ENCODE measurements at places on chromosomes 6 and 20.

DNA sequence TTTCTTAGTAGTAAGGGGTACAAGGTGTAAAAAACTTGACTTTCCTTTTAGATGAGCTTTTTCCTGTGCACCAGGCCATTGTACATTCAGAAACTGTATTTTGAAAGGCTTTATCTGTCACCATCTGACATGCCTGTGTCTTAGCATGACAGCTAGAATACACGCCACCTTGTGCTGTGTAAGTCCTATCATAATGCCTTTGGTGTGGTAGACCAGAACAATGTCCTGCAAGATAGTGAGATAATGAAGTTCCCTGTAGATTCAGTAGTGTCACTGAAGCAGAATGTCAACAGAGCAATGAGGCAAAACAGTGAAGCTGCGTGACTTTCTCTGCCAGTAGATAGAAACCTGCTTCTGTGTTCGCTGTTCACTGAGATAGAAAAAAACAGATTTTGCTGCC lies 105.8 kb downstream of the JAG1 start:
- DNase-seq: no peak

DNA sequence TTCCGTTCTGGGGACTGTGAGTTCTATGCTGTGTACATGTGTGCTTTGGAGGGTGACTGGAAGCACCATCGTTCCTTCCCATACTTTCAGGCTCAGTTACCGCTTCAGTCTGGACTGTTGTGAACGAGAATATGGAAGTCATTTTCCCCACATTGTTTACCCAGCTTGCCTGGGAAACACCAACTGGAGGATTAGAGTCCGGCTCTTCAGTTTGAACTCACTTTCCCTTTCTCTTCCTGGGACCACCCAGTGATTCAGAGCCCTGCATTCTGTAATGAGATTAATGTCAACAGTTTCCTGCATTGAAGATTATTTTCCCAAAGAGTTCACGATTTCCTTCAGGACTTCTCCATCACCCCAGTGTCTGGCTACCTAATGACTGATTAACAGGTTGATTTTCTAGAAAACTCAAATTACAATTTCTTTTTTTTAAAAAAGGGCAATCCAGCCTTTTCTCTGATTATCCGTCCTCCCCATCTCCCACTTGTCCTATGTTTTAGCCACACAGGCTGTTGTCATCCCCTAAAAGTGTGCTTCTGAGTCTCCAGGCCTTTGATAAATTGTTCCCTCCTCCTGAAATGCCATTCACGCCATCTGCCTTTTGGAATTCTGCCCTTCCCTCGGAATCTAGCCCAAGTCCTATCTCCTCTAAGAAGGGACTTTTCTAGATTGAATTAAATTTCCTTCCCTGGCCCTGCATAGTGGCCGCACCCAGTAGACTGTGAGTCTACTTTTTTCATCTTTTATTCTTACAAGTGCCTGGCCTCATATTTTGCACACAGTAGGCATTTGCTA lies 3.3 kb upstream of the TAGAP start:
- DNase-seq: no peak

GRCh38 chr6:158048589-158048988 lies 66.9 kb downstream of the SYNJ2 start:
- DNase-seq: no peak

DNA sequence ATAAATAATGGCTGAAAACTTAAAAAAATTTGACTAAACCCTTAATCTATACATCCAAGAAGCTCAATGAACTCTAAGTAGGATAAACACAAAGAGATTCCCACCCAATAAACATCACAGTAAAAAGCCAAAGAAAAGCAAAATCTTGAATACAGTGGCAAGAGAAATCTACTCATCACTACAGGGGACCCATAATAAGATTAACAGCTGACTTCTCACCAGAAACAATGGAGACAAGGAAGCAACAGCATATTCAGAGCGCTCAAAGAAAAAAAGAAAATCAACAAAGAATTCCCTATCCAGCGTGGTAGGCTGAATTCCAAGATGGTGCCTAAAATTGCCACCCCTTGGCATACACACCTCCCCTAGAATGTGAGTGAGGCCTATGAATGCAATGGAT lies 18.6 kb downstream of the SNX3 start:
- DNase-seq: no peak

GRCh38 chr6:31502586-31502985 lies 4.6 kb downstream of the MICB start:
- no peak for DNase-seq

GRCh38 chr6:4936681-4937041 lies 67.2 kb downstream of the RPP40 start:
- DNase-seq: no peak

DNA sequence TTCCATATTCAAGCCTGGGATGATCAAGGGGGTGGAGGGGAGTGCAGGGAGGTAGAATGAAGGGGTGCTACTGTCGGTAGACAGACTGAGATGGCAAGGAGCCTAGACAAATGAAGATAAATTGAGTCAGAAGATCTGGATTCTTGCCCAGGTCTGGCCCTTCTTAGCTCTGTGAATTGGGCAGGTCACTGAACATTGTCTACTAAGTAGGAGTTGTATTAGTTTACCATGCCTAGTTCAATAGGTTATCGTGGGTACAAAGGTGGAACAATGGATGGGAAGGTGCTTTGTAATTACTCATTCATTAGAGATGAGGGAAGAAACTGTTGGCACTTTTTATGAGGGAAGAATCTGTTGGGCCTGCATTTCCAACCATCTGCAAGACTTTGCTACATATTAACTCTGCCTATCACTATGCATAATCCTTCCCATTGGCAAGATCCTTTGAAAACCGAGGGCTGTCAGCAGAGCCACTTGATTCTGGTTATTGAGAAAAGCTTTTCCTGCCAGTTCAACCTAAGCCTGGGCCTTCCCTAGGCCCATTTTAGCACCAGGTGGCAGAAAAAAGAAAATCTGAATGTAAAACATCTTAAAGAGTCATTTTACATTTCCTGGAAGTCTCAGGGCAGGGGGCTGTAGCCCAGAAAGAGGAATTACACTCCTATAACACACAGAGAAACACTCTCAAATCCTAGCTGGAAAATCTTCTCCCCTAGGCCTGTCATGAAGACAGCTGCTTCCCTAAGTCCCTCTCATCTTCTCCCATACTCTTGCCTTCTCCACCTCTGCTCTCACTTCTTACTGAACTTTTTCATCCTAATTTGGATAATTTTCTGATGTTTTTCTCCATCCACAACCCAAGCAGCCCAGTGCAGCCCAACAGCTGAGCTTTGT lies 103.5 kb downstream of the CD24 start:
- no peak for DNase-seq

DNA sequence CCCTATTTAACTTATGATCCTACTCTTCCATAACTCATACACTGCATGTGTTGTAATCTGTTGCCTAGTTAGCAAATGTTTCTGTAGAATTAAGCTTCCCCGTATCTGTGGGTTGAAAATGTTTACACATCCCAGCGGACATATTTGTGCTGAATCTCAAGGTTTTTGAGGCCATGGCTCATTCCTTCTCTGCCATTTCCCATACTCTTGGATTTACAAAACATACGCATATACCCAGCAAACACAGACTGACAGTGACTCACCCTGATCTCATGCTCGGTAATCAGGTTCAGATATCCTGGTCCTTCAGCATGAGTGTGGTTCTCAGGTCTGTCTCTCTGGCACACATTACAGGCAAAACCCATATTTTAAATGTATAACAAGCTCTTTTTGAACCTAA lies 58.7 kb downstream of the AGPAT4 start:
- DNase-seq: no peak

DNA sequence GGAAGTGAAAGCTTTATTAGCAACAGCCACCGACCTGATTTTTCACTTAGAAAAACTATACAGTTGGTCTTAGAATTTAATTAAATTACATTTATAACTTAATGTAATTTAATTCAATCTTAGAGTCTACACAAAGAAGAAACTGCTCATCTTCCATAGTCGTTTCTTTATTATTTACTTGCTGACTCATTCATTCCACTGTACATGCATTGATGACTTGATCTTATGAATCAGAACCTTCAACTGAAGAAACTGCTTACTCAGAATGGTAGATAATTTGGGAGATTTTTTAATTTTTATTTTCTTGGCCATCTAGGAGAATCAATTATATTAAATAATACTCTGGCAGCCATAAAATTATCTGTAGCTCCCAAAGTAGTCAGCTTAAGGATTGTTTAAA lies 1021.6 kb upstream of the FLRT3 start:
- no peak for DNase-seq

- DNase-seq: no peak
Measured at GRCh38 chr20:37734228-37734985, 40.6 kb downstream of the CTNNBL1 start.

- no peak for DNase-seq
Measured at GRCh38 chr20:37204056-37204455, 24.7 kb upstream of the MROH8 start.

- no peak for DNase-seq
Measured at GRCh38 chr6:9205645-9206044, 770.3 kb upstream of the SLC35B3 start.

Data from cortex of kidney (tissue), 1 donor.